H4 (cell line): ENCODE measurements at places on chromosomes 2 and 18.

GRCh38 chr18:79260510-79260909, 135.2 kb upstream of the NFATC1 start:
- DNase-seq = no peak

DNA sequence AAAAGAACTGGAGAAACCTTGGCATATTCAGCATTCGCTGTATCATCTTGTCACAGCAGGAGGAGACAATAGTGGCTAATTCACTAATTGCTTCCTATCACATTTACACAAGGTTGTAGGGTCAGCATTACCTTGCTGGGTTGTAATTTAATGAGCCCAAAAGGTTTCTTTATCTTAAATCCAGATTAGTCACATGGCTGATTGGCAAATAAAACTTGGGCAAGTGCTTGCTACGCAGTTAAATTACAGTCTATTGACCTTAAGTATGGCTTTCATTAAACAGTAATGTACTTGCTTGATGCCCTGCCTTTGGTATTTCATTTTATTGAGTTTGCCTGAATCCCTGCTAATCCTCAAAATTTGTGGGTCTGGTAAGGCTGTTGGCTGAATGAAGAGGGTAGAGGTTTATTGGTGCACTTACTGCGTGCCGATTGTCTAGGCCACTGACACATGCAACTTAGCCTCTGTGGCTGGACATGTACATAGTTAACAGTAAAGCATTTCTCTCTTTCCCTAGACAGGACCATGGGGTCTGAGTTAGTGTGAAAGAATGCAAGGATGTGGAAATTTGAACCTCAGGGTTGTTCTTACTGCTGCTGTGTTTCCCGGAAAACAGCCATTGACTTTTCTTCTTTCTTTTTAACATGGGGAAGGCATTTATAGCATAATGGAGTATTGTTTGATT, 34.3 kb downstream of the FMNL2 start:
- no peak for DNase-seq

GRCh38 chr2:208354964-208355381, 51.6 kb upstream of the PTH2R start:
- DNase-seq = no peak

GRCh38 chr2:109143214-109144187, 14.5 kb downstream of the SH3RF3 start:
- no peak for DNase-seq

GRCh38 chr2:27249891-27250651, 12.8 kb downstream of the SLC30A3 start:
- DNase-seq = no peak
